ENCODE measurements at places on chromosomes 1 and 21.

DNA sequence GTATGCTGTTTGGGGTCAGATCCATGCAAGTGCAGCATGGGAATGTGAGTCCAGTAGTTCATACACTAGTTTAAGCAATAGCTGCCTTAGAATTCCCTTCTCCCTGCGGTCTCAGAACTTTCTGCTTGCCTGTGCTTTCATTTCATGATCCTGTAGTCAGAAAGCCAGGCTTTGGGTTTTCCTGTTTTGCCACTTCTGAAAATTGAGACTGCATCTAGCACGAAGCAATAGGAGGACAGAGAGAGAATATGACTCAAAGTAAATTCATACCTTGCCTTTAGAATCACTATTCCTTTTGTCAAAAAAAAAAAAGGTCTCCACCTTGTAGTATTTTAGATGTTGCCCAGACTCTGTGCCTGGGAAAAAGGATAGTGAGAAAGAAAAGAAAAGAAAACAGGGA lies 161.2 kb upstream of the SNX7 start:
- no peak for DNase-seq

GRCh38 chr1:220550811-220551399 lies 23.0 kb downstream of the MARK1 start:
- DNase-seq: no peak

- no peak for DNase-seq
These were observed 7.5 kb downstream of the RNF223 start for GRCh38 chr1:1066403-1067283.

DNA sequence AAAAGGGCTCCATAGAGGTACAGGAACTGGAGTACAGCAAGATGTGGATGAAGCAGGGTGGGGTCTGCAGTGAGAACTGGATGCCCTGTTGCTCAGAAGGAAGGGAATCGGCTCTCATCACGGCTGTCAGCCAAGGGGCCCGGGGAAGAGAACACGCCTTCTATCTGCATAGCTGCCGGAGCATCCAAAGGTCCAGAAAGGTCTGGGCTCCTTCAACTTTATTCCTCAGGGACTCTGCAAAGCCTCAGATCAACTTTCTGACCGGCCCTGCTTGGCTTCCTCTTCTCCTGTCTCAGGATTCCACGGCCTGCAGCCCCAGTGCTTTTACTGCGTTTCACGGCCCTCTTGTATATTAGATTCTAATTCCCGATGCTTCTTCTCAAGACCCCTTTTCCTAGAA lies 34.8 kb downstream of the KRTAP19-8 start:
- no peak for DNase-seq

DNA sequence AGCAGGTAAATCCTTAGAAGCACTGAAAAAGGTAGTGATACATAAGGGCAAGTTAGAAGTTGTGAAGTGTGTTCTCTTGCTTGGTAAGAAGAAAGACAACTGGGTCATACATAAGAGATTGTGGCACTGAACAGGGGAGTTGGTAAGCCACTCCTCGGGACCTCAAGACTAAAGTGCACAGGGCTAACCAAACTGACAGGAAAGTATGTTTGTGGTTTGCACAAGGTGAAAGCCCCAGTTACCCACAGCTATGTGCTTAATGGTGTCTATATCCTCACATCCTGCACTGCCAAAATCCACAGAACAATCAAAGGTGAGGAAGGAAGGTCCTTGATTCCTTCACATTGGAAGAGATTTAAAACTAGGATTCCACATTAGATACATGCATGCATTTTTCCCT lies 276.5 kb downstream of the DNM3 start:
- no peak for DNase-seq

GRCh38 chr1:193265716-193266115 lies 79.3 kb upstream of the B3GALT2 start:
- no peak for DNase-seq

- no peak for DNase-seq
These were observed 60.4 kb downstream of the KIF21B start for GRCh38 chr1:200963076-200963475.

GRCh38 chr1:178004926-178005391 lies 35.1 kb upstream of the SEC16B start:
- DNase-seq: no peak

- DNase-seq: no peak
These were observed 5.2 kb upstream of the EPB41 start for GRCh38 chr1:28909198-28909597.

- no peak for DNase-seq
These were observed 25.2 kb downstream of the SLC66A1 start for GRCh38 chr1:19337289-19337688.

- no peak for DNase-seq
These were observed 57.4 kb downstream of the ZNF648 start for GRCh38 chr1:182003953-182004586.

- no peak for DNase-seq
These were observed 5.9 kb downstream of the PLOD1 start for GRCh38 chr1:11940260-11940921.

- no peak for DNase-seq
These were observed 51.7 kb downstream of the RYR2 start for GRCh38 chr1:237093691-237094090.

GRCh38 chr1:11320153-11320936 lies 47.3 kb downstream of the UBIAD1 start:
- DNase-seq: peak; percentile 25

GRCh38 chr1:84687714-84688462 lies 2.4 kb downstream of the SSX2IP start:
- no peak for DNase-seq

DNA sequence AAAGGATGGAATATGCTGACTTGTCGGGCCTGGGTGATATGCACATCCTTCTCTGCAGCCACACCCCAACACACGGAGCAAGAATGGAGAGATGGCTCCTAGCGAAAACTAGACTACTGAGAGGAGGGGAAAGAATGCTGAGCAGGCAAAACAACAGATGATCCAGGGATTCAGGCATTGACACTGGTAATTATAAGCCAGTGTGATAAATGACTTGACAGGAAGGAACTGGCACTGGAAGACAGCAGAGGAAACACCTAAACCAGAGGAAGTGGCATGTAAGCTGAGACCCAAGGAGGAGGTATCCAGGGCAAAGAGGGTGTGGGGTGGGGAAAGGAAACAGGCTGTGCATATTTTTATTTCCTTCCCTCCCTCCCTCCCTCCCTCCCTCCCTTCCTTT lies 31.7 kb upstream of the KHDRBS1 start:
- peak; percentile 63 for DNase-seq

- no peak for DNase-seq
These were observed 69.4 kb downstream of the TCP10L start for GRCh38 chr21:32515874-32516273.

- DNase-seq: no peak
These were observed 102.9 kb upstream of the PTGFR start for GRCh38 chr1:78387871-78388270.

DNA sequence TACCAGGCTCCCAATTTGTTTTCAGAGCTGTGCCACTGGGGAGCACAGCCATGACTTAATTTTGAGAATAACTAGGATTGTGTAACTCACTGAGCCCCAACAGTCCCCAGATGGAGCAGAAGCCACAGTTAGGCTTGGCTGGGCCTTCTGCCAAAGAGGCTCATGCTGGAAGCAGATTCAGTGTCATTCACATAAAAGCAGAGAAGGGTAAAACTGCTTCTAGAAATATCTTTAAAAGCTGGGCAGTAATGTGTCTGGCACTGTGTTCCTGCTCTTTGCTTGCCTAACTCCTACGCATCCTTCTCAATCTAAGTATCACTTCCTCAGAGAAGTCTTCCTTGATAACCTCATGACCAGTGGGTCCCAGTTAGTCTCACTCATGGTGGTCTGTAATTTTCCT lies 20.3 kb downstream of the STK40 start:
- no peak for DNase-seq

Measured in KBM-7 (cell line).